ENCODE measurements at places on chromosomes 1 and 21.

- DNase-seq: no peak
Observed at GRCh38 chr1:43464681-43465504, 11.2 kb upstream of the HYI start.

DNA sequence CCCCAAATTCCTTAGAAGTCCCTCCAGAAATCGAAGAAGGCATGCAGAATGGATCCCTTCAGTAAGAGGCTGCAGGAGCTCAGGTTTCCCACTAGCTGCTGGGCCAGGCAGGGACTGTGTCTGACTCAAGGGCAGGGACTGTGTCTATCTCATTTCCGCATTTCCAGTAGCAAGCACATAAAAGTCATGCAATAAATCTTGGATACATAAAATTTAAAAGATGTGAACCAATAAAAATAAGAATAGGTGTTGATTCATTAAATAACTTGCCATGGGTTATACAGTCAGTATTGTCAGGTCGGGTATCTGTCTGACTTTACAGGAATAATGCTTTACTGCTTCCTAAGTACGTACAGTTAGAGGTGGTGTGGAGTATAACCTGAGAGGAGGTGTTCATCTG lies 15.2 kb downstream of the PM20D1 start:
- no peak for DNase-seq

DNA sequence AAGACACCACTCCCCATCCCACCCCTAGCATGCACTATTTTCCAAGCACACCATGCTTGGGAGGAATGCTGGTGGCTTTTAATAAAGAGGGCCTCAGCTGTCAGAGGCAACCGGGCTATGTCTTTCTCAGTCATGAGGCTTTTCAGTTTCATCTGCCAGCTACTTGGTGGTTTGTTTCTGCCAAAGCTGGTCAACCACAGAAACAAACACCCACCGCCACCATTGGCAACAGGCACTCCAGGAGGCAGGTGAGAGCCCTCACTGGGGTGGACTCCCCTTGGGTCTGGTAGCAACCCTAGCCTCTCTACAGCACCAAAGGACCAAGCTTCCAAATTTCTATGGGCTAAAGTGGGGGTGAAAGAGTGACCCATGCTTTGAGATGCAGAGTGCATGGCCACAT lies 54.3 kb upstream of the CD1D start:
- DNase-seq: no peak

GRCh38 chr1:157646144-157646543 lies 48.3 kb upstream of the FCRL4 start:
- DNase-seq: no peak

DNA sequence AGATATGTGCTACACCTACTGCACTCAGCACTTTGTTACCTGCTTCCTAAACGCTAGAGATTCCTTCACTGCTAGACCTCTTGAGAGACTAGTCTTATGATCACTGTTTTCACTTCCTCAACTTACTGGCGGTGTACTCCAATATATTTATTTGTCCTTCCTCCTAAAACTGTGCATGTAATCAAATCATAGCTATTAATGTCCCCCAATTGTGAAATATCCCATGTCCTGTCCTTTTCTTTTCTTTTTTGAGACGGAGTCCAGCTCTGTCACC lies 3.4 kb downstream of the SOAT1 start:
- DNase-seq: no peak

- no peak for DNase-seq
Observed at GRCh38 chr1:65541161-65541560, 120.7 kb downstream of the LEPR start.

All from right atrium auricular region (tissue), 2 donors.